ENCODE measurements at places on chromosomes 16 and 17. TPM values are rescaled to one million over a fixed set of nuclear protein-coding genes. Genes with fewer than 3 reads are reported as not detected.

DNA sequence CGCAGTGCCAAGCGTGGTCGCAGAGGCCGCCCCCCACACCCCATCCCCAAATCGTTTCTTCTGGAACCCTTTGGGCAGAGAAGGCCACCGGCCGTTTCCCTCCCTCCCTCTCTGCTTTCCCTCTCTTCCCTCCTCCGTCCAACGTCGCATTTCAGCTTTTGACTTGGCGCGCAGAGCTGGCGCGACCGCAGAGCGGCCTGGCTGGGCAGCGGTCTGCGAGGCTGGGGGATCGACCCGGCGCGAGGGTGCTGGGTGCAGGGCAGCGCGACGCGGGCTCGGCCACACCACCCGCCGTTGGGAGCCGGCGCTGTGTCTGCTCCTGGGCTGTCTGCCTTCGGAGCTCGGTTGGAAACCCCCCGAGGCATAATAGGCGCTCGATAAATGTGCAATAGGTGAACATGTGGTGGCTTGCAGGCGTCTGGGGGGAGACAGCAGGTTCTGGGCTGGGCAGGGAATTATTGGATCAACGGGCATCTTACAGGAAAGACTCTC lies 2.8 kb upstream of the NTN3 start:
- peaks cover 30% of the 10 kb centered on the region for H3K27me3 ChIP-seq
- peak overlapping the region; percentile 58 for H3K27ac ChIP-seq
- H3K36me3 ChIP-seq = no peaks in the 10 kb centered on the region
- no peak for DNase-seq
- H3K4me3 ChIP-seq = peak overlapping the region; percentile 65

DNA sequence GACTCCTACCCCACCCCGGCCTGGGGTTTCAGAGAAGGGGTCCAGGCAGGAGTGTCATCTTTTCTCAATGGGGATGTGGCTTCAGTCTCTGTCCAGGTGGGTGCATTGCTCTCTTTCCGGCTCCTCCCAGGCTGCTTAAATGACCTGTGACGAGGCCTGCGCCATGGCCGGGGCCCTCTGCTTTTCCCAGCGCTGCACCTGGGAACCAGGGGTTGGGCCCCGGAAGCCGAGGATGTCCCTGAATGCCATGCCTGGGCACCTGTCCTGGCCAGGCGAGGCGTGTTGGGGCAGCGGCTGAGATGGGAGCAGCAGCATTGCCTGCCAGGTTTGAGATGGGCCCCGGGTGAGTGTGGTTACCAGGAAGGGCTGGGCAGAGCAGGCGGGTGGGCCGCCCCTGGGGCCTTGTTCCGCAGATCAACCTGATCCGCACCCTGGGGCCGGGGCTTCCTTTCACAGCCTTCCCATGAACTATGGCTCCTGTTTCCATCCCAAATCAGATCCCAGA lies 147.4 kb downstream of the SEC14L1 start:
- no peaks in the 10 kb centered on the region for H3K27me3 ChIP-seq
- no peak overlapping the region for H3K4me3 ChIP-seq
- H3K36me3 ChIP-seq = no peaks in the 10 kb centered on the region
- DNase-seq = no peak
- H3K4me1 ChIP-seq = peaks cover 15% of the 10 kb centered on the region

The LGALS9B gene
- total RNA-seq = not detected

DNA sequence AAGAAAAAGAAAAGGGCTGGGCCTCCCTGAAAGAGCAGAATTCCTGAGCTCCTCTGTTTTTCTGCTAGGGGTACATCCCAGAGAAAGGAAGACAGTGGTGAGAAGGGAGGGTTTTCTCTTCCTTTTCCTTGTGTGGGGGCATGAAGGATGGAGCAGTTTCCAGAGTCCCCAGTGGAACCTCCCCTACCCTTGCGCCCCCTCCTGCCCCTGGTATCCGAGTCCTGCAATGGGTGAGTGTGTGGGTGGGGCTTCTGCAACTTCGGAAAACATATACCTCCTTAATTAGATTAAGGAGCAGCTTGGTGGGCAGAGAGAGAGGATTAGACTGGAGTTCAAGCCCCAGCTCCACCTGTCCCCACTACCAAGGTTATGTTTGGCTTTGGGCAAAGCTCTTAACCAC lies 5.4 kb upstream of the GIP start:
- peaks cover 10% of the 10 kb centered on the region for H3K4me1 ChIP-seq
- H3K27me3 ChIP-seq = peaks cover 80% of the 10 kb centered on the region
- no peaks in the 10 kb centered on the region for H3K36me3 ChIP-seq
- no peak overlapping the region for H3K27ac ChIP-seq
- DNase-seq = no peak
- H3K4me3 ChIP-seq = no peak overlapping the region

DNA sequence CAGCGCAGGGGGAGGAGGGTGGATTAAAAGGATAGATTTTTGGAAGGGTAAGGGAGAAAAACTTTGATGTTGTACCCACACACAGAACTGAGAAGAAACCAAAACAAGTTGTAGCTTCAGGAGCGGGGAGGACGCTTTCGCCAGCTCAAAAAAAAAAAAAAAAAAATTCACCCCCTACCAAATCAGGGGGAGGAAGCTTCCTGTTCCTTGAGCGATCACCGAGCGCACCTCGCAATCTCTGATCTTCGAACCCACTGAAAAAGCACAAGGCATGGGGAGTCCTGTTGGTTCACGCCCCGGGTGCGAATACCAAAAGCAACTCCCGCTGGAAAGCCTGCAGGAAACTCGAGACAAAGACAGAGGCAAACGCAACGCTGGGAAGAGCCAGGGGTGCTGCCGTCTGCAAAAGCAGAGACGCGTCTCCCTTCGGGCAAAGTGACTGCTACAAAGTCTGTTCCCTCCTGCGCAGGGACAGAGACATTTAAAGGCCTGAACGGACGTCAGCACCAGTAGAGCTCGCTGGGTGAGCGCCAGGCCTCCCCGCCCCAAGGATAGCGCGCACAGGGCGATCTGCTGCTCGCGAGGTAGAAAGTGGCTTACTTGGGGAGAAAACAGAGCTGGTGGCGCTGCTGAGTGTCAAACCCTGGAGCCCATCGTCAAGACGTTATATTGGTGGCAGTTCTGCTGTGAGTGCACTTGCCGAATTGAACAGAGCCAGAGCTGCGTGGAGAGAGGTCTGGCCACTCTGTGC lies 190.4 kb downstream of the USP22 start:
- no peak overlapping the region for H3K27ac ChIP-seq
- H3K4me1 ChIP-seq = peaks cover 4% of the 10 kb centered on the region
- H3K27me3 ChIP-seq = peaks cover 26% of the 10 kb centered on the region
- no peak for DNase-seq
- no peaks in the 10 kb centered on the region for H3K36me3 ChIP-seq
- H3K4me3 ChIP-seq = peak overlapping the region; percentile 34

The C1QTNF1 gene
- 31.1 TPM for total RNA-seq

The BCAR1 gene
- 67.1 TPM for total RNA-seq

DNA sequence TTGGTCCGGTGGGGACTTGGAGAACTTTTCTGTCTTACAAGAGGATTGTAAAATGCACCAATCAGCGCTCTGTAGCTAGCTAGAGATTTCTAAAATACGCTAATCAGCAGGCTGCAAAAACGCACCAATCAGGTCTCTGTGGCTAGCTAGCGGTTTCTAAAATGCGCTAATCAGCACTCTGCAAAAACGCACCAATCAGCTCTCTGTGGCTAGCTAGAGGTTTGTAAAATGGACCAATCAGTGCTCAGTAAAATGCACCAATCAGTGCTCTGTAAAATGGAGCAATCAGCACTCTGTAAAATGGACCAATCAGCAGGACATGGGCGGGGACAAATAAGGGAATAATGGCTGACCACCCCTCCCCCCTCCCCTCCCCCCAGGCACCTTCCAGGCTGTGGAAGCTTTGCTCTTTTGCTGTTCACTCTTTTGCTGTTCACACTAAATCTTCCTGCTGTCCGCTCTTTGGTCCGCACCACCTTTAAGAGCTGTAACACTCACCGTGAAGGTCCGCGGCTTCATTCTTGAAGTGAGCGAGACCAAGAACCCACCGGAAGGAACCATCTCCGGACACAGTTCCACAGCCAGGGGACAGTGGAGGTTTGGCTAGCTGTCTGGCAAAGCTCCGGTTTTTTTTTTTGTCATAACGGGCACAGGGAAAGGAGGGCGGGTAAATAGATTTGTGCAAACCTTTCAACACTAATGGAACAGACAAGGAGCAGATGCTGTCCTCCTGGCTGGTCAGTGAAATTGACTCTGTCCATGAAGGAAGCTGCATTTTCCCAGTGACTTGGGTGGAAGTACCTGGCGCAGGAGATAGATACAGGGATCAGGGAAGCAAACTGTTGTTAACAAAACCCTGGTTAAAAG lies 8.3 kb downstream of the PITPNC1 start:
- no peaks in the 10 kb centered on the region for H3K36me3 ChIP-seq
- no peak overlapping the region for H3K27ac ChIP-seq
- no peak overlapping the region for H3K4me3 ChIP-seq
- H3K4me1 ChIP-seq = peaks cover 13% of the 10 kb centered on the region

- H3K27me3 ChIP-seq = peaks cover 23% of the 10 kb centered on the region
- H3K36me3 ChIP-seq = peaks cover 19% of the 10 kb centered on the region
- peaks cover 25% of the 10 kb centered on the region for H3K4me1 ChIP-seq
- peak overlapping the region; percentile 23 for H3K27ac ChIP-seq
- H3K4me3 ChIP-seq = peak overlapping the region; percentile 64
- DNase-seq = peak; percentile 96
These were observed 12.2 kb downstream of the CES2 start for GRCh38 chr16:66947302-66948065.

DNA sequence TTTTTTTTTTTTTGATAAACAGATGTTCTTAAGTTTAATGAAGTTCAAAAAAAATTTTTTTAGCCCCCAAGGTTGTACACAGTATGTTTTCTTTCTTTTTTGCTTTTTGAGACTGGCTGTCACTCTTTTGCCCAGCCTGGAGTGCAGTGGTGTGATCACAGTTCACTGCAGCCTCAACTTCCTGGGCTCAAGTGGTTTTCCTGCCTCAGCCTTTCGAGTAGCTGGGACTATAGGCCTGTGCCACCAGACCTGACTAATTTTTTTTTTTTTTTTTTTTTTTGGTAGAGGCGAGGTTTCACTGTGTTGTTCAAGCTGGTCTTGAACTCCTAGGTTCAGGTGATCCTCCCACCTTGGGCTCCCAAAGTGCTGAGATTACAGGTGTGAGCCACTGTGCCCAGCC lies 12.8 kb downstream of the ITGAE start:
- DNase-seq = no peak
- H3K4me3 ChIP-seq = no peak overlapping the region
- H3K36me3 ChIP-seq = no peaks in the 10 kb centered on the region
- peaks cover 7% of the 10 kb centered on the region for H3K4me1 ChIP-seq
- H3K27me3 ChIP-seq = no peaks in the 10 kb centered on the region

The CES3 gene
- not detected for total RNA-seq

The CIITA gene
- total RNA-seq = 7.8 TPM

- peaks cover 3% of the 10 kb centered on the region for H3K4me1 ChIP-seq
- no peaks in the 10 kb centered on the region for H3K36me3 ChIP-seq
- peak overlapping the region; percentile 72 for H3K27ac ChIP-seq
- no peaks in the 10 kb centered on the region for H3K27me3 ChIP-seq
- peak; percentile 94 for DNase-seq
These were observed 54.8 kb downstream of the SPECC1 start for GRCh38 chr17:20063665-20064648.

GRCh38 chr17:80000136-80000535 lies 35.5 kb downstream of the TBC1D16 start:
- H3K27me3 ChIP-seq = no peaks in the 10 kb centered on the region
- no peak for DNase-seq
- peaks cover 27% of the 10 kb centered on the region for H3K36me3 ChIP-seq
- no peak overlapping the region for H3K4me3 ChIP-seq
- no peaks in the 10 kb centered on the region for H3K4me1 ChIP-seq

DNA sequence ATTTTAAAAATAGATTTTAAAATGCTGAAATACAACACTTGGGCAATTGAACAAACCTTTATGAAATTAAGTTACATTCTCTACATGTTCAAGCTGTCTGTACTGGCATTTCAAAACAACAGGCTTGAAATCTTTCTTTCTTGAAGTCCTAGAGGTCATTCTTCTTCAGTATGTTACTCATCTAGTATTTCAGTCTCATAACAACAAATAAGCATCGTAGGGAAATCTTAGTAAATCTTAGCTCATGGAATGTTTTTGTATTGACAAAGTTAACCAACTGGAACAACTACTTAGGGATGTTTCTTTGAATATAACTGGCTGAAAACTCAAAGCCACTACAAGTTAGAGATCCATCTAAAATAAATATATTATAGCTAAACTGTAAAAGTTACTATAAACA lies 96.6 kb downstream of the KIF2B start:
- H3K27me3 ChIP-seq = no peaks in the 10 kb centered on the region
- H3K4me1 ChIP-seq = no peaks in the 10 kb centered on the region
- DNase-seq = no peak

The KRTAP9-4 gene
- total RNA-seq = not detected
